ENCODE measurements at places on chromosomes 2 and 18.

DNA sequence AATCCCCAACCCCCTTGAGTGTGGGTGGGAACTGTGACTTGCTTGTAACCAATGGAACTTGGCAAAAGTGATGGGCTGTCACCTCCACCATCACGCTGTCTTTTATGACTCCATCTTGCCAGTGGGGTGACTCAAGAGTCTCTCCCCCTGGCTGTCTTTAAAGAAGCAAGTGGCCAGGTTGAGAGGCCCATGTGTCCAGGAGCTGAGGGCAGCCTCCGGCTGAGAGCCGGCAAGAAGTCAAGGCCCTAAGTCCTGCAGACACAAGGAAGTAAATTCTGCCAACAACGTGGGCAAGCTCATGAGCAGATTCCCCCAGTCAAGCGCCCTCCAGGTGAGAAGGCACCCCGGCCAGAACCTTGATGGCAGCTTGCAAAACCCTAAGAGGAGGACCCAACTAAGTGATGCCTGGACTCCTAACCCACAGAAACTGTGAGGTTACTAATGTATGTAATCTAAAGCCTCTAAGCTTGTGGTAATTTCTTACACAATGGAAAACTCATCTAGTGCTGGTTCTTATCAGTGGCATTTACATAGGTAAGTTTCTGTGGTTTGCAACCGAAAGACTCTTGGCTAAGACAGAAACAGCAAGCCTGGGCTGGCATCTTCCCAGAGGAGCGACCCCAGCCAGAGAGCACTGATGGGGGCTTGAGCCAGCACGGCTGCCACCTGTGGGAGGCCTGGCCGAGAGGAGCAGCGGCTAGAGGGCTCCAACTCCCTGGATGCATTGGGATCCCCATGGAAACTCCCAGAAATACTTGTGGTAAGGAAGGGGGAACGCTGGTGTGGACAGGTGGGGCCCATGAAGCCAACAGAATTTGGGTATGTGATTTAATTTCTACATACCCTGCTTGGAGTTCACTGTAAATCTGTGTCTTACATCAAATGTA lies 49.3 kb downstream of the CIB4 start:
- no peak for DNase-seq

DNA sequence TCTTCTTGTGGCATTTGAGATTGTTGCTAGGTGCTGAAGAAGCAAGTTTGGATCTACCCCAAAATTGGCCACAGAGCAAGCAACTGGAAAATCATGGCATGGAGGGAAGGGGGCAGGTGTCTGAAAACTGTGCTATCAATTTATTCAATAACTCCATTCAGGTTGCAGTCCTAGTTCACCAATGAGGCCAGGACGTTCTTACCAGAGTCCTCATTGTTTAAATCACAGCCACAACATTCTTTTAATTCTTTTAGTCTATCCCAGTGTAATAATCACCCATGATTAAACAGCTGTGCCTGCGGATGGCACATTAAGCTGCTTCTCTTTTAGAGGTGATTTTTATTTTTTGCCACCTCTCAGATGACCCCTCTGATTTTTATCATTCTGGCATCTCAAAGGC lies 103.5 kb downstream of the ANKRD44 start:
- no peak for DNase-seq

DNA sequence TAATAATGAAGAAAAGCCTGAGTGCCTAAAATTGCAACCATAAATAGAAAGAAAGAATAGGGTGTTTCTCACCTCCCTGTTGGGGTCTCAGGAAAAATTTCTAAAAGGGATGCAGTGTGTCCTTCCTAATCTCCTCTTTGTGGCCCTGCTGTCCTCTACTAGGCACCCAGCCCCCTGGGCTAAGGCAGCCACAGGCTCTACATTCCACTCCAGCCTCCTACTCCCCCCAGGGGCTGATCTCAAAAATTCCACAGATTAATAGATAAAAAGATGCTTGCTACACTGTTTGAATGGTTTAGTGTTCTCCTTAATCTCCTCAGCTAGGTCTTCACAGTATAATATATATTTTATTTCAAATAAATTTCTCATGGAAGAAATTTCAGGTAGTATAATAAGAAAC lies 17.6 kb downstream of the SATB2 start:
- no peak for DNase-seq

DNA sequence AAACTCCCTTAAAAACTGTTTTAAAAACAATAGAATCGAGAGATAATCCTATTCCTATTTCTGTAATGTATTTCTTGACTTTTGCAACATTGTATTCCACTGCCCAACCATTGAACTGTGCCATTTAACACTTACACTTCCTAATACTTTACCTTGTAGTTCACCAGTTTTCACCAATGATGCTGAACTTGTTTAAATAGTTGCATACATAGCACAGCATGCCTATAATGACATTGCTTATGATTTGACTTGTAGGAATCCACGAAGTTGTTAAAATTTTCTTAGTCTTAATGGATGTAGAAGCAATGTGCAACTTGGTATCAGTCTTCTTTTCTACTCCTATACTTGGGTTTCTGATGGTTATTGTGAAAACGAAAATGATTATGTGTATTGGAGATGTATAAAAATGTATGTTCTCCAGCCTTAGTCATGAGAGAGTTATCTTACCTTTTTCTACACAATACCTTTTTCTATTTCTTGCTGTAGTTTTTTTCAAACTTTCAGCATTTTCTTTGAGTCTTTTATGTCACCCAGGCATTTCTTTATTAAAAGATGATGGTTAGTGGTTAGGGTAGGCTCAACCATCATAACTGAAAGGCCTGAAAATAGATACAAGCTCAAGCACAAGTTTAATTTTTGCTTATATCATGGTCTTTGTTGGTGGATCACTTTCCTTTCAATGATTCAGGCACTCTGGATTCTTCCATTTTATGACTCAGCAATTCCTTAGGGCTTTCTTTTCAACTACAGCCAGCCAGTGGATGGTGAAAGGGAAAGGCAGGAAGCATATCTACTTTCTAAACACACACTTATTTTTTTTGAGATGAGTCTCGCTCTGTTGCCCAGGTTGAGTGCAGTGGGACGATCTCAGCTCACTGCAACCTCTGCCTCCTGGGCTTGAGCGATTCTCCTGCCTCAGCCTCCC lies 9.4 kb downstream of the GPD2 start:
- no peak for DNase-seq

GRCh38 chr2:85377083-85377482 lies 22.5 kb downstream of the ELMOD3 start:
- DNase-seq: no peak

DNA sequence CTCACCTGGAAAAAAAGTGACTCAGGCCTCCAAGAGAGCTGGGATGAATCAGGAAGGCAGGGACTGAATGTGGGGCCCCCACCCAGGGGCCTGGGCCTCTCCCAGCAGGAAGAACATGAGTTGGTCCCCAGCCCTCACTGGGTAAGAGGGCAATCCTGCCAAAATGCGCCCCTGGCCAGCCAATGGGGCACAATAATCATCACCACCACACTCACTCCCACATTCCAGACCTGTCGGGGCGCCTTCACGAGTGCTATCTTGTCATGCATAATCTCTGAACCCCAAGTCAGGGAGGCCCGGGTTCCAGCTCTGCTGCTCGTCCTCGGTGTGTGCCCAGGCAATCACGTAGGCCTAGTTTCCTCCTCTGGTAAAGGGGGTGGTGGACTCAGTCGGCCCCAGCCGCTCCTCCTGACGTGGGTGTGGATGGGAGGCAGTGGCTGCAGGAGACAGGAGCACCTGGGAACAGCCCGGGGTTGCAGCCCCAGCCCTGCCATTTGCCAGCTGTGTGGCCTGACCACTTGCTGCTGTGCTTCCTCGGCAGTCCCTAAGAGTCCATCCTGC lies 115.1 kb downstream of the CYP26B1 start:
- DNase-seq: no peak

GRCh38 chr2:107337209-107337898 lies 451.4 kb upstream of the ST6GAL2 start:
- no peak for DNase-seq

GRCh38 chr2:85324639-85325465 lies 2.9 kb downstream of the TGOLN2 start:
- DNase-seq: no peak

- DNase-seq: no peak
Observed at GRCh38 chr2:163466331-163467250, 269.2 kb downstream of the FIGN start.

DNA sequence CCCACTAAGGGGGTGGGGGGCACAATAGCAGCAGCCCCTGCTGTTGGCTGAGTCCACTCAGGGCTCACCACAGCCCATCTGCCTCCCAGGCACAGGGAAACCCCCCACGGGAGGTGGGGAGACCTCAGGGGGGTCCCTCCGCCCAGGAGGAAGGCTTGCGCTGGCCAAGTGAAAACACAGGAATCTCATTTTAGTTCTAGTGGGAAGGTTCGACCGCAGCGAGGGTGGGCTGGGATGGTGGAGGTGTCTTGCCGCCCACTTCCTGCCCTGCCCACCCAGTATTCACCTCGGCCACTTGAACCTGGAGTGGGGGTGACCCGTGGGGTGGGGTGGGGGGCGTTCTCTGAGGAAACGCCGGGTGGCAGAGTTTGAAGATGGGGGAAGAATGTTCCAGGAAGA lies 6.9 kb upstream of the BOK start:
- DNase-seq: no peak

GRCh38 chr2:172094294-172095145 lies 8.2 kb downstream of the DLX2 start:
- no peak for DNase-seq

GRCh38 chr18:31574359-31574758 lies 17.3 kb upstream of the TTR start:
- no peak for DNase-seq

- DNase-seq: no peak
Observed at GRCh38 chr2:173254659-173255058, 100.0 kb upstream of the CDCA7 start.

GRCh38 chr2:216804357-216805350 lies 55.2 kb downstream of the TNP1 start:
- no peak for DNase-seq

DNA sequence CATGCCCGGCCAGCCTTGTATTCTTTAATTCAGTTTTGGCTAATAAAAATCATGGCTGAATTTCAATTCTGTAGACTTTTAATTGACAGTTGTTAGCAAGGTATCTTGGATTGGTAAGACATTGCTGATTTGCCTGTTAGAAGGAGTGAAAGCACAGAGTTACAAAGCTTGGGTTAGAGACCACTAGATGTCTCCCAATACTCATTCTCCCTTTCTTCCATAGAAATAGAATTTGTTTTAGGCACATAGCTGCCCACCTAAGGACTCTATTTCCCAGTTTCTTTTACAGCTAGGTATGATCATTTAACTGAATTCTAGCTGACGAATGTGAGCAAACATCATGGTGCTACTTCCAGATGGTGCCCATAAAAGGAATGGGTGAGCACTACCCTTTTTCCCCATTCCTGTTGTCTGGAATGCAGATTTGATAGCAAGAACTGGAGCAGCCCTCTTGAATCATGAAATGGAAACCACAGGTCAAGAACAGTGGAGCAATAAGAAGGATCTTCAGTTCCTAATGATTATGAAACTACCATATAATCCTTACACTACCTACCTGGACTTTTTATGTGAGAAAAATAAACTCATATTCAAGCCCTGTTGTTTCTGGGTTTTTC lies 17.5 kb downstream of the PECR start:
- no peak for DNase-seq

DNA sequence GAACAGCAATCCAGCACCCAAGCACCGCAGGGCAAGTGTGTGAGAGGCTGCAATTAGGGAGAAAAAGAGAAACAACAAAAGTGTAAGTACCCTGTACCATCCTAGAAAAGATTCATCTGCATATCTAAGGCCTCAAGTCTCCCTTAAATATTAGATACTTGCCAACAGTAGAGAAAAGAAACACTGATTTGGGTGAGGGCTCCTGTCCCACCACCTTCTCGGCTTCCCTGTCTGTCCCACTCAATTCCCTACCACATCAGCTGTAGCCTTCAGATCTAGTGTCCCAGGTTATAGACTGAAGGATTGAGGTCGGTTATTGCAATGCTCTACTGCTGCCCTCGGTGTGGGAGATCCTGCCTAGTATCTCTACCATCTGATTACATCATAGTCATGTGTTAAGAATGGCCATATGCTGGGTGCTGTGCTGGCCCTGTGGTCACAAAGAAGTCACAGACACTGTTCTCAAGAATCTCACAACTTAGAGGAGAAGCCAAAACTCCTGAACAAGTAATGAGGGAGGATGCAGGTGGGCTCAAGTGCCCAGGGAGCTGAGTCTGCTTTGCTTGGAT lies 2.5 kb downstream of the RAX start:
- no peak for DNase-seq

DNA sequence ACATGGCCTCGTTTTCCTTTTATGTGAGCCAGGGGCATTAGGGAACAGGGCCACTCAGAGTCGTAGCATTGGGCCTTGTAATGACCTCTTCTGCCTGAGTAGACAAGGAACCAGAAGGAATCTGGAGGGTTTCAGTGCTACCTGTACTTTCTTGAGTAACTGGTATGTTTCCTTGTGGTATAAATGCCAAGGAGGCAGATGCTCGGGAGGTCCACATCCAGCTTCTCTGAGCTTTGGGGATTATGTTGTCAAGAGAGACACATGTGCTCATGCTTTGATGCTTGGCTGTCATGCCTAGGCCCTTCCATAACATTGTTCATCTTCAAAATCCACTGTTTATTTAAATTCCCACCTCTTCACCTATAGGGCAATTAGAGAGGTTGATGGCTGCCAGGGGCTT lies 26.3 kb downstream of the FOSL2 start:
- DNase-seq: no peak

DNA sequence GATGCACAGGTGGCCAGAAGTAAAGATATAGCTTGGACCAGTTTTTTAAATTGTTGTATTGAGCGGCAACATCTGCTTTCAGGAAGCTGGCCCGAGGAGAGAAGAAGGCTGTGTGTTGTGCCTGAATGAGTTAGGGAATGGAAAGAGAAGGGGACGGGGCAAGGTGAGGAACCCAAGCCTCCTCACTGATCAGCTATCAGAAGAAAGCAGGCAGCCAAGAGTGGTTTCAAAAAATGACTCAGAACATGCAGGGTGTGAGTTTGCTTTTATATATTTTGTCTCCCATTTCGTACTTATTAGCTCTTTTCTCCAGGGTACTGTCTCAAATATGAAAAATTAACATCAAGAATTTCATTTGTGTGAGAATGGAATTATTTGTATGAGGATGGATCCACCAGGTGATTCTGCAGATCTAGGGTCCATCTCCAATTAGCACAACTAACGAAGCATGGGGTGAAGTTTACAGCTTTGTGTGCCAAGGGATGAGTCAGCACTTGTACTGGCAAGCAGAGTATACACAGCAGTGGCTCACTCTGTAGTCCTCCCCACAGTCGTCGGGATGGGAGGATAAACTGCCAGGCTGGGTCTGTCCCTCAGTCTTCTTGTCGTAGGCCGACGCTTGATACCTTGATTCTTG lies 175.7 kb downstream of the PIEZO2 start:
- no peak for DNase-seq
